ENCODE measurements at places on chromosomes 6 and 20.

DNA sequence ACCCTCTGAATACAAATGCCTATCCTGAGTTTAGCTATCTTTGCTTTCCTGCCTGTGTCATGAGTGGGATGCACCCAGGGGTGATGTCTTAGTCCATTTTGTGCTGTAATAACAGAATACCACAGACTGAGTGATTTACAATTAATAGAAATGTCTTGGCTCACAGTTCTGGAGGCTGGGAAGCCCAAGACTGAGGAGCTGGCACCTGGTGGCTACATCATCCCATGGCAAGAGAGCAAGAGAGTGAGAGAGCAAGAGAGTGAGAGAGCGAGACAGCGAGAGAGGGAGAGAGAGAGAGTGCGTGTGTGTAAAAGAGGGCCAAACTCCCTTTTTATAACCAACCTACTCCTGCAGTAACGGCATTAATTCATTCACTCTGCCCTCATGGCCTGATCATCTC, 76.8 kb downstream of the PRDM1 start:
- DNase-seq = no peak

DNA sequence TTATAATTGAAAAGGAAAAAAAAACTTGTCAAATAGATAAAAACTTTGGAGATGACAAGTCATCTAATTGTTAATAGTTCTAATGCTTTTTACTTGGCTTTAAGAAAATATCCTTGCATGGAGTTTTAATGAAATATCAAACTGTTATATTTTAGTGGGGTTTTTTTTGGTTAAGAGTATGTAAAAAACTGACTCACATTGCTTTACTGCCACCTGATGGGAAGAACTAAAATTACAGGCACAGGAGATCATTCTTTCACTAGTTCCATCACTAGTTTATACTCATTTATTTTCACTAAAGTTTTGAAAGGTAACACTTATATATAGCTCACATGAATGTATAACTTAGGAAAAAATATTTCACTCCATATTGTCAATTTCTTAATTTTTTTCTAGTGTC, 309.1 kb downstream of the LMBRD1 start:
- no peak for DNase-seq

GRCh38 chr20:43584448-43585136, 6.1 kb upstream of the IFT52 start:
- DNase-seq = no peak

DNA sequence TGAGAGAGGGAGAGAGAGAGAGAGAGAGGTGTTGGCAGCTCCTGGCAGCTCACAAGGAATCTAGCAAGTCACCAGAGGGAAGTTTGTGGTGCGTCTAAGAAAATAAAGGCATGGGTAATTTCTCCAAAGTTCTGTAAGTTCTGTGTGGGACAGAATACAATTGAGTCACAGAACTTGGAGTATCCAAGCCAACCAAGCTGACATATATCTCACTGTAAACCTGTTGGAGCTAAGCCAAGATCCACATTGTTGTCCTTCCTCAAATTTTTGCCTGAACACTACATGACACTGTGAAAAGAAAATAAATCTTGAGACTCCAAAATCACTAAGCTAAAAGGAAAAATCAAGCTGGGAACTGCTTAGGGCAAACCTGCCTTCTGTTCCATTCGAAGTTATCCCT, 436.7 kb downstream of the MEI4 start:
- no peak for DNase-seq

DNA sequence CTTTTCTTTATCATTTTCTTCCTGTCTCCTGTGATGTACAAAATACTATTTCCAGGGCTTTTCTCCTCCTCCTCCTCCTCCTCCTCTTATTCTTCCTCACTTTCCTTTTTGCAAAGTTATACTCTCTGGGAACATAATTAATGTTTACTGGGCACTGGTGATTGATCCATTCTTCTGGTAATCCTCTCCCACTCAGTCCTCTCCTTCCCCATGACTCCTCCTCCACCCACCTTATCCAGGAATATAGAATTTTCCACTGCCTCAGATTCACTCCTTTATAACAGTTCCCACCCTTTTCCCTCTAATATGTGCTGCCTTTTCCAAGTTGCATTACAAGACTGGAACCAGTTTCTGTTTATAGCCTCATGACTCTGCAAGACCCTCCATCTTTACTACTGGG, 62.5 kb upstream of the IYD start:
- DNase-seq = no peak

All from stimulated activated CD4-positive, alpha-beta T cell treated with anti-CD3 and anti-CD28 coated beads, Interleukin-1b, Interleukin-23, amount 100 ng/mL, for 1 hour (primary cell).